ENCODE measurements at places on chromosomes 4 and X. TPM values are rescaled to one million over a fixed set of nuclear protein-coding genes. Genes with fewer than 3 reads are reported as not detected.
A peak's percentile ranks its signal among the peaks of the same experiment; 100 is the strongest.

- no peak for DNase-seq
These were observed 7.3 kb upstream of the BRWD3 start for GRCh38 chrX:80817002-80817401.

GRCh38 chr4:136818811-136819330, 713.4 kb downstream of the PCDH18 start:
- no peak for DNase-seq

DNA sequence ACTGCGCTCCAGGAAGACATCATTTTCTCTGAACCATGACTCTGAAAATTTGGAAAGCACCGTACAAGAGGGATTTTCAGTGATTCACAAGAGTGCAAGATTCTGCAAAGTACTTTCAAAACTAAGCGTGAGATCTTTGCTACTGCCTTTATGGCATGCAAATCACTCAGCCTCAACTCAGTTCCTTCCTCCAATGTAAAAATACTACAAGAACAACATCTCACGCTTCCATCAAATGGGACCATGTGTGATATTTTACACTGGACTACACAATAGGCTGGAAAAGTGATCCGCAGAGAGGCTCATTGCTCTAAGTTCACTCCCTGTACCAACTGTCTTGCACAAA, 674 bp upstream of the IL15 start:
- no peak for DNase-seq

GRCh38 chr4:176226736-176227135, 31.4 kb upstream of the SPATA4 start:
- no peak for DNase-seq

Gene FGG
- total RNA-seq, result 14.7 TPM

Gene PDHA1
- total RNA-seq, result 161 TPM

Gene PLAC1
- not detected for total RNA-seq

Gene CXCL11
- total RNA-seq, result 0.98 TPM

GRCh38 chr4:37365888-37366287, 121.3 kb downstream of the NWD2 start:
- no peak for DNase-seq

DNA sequence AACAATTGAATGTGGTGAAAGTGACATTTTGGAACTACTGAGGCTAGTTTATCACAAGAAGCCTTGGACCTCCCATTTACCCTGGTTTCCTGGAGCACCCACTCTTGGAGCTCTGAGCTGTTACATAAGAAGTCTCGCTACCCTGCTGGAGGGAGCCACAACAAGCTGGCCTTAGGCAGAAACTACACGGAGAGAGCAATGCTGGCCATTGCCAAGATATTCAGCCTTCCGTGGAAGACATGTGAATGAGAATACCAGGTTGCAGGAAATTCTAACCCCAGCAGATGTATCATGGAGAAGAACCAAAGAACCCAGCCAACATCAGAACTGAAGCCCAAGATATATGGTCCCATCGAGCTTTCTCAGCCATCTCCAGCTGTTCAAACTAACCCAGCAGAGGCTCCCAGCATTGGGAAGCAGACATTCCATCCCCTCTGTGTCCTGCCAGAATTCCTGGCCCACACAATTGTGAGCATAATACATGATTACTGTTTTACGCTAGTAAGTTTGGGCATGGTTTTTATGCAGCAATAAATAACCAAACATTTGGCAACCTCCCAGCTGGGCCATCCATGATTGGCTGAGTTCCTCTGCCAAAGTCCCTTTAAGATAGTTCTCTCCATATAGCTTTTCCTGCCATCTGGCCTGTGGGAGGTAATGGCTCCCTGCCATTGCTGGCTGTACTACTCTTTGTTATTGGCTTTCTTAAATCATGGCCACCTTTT, 17.9 kb upstream of the PDE5A start:
- peak; percentile 26 for DNase-seq

DNA sequence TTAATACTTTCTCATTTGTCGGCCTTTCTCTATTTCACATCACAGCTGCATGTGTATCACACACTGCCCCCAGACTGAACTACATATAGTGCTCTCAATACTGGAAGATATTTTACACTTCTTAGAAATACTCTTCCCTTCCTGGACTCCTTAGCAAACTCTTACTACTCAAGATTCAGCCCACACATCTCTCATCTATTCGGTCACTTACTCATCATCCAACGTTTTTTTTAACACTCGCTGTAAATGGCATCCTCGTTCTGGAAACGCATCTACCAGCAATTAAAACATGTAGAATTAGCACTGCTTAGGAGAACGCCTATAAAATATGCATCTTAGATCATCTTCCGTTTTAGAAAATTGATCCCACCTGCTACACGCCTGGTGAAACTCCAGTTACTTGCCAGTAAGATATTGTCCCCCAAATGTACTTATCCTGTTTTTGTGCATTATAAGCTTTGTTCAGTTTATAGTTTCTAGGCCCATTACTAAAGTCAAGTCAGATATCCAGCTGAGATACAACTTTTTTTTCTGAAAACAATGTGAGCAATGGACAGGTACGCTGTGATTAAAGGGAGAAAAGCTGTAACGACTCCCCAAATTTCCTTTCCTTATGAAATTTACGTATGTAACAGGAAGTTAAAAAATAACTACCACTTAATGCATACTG, 1.0 kb downstream of the LRP2BP start:
- DNase-seq, result no peak

DNA sequence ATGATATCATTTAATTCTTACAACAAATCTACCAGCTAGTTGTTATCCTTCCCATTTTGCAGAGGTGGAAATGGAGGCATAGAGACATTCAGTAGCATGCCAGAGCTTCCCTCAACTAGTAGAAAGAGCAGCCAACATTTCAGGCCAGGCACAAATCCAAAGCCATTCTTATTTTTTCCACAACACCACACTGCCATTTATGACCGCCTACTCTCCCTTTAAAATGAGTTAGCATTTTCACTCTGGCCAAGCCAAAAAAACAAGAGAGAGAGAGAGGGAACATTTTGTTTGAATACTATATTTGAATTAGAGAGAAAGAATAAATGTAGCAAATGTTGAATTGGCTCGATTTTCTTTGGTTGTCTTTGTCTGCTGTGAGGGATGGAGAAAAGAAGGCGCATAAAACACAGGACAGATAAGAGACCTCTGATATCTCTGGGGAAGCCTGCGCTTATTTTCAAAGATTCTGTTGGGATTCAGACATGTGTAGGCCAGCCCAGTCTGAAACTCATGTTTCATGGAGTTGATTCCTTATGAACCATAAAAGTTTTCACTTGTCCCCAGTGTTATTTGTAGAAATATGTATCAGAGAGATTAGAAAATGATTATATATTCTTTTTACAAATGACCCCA, 265.7 kb downstream of the RAB28 start:
- no peak for DNase-seq

Gene ACOX3
- 16.6 TPM for total RNA-seq

- peak; percentile 70 for DNase-seq
These were observed 760 bp downstream of the TMEM165 start for GRCh38 chr4:55396308-55397125.

Data from adrenal gland (tissue), 19 donors.